ENCODE measurements at places on chromosomes 2 and 18.

- no peak for DNase-seq
These were observed 324.0 kb downstream of the GALNT13 start for GRCh38 chr2:154195644-154196195.

- no peak for DNase-seq
These were observed 8.5 kb downstream of the MEIS1 start for GRCh38 chr2:66443186-66443978.

- DNase-seq: no peak
These were observed 28.1 kb downstream of the MMADHC start for GRCh38 chr2:149559341-149560068.

DNA sequence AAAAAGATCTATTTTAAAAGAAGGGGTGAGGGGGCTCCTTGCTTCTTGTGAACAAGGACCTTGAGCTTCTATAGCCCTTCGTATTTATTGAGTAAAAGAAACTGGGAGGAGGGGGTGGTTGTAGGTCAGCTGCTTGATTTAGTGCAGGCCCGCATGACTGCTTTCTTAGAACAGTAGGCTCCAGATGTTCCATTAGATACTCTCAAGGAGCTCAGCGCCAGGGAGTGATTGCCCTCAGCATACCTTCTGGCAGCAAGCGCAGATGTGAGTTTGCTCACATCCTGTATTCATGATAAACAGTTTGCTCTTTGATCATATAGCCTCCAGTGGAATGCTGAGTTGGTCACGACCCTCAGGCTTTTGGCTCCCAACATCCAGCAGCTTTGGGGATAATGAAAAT lies 108.9 kb upstream of the XPO1 start:
- DNase-seq: no peak

GRCh38 chr18:26052505-26052904 lies 37.9 kb downstream of the SS18 start:
- DNase-seq: no peak

GRCh38 chr2:218015586-218016521 lies 13.1 kb upstream of the TNS1 start:
- DNase-seq: no peak

- DNase-seq: no peak
These were observed 250.2 kb downstream of the OTX1 start for GRCh38 chr2:63300835-63301234.

GRCh38 chr2:217990389-217990788 lies 12.4 kb downstream of the TNS1 start:
- DNase-seq: no peak

GRCh38 chr2:191019376-191019775 lies 5.4 kb upstream of the STAT1 start:
- DNase-seq: no peak

GRCh38 chr2:231030725-231031124 lies 6.6 kb upstream of the C2orf72 start:
- no peak for DNase-seq

DNA sequence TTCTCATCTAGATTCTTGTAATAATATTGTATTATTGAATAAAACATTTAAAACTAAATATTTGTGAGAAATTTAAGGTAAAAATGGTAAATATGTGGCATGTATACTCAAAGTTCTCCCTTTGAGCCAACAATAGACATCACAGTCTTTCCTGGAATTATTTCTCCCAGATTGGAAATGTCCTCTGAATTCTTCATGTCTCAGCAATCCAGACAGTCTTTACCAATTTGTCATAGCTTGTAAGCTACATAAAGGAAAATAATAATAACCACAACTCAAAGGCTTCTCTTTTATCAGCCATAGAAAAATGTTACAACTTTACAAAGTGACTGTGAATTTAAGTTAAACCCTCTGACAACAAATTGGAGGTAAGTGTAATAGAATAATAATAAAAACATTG lies 784.9 kb downstream of the EPHA4 start:
- DNase-seq: no peak

GRCh38 chr2:156526950-156527636 lies 90.9 kb downstream of the GPD2 start:
- no peak for DNase-seq

GRCh38 chr2:7594211-7594610 lies 677.0 kb downstream of the RNF144A start:
- DNase-seq: no peak

- DNase-seq: no peak
These were observed 791.9 kb downstream of the TRIB2 start for GRCh38 chr2:13508671-13509070.

DNA sequence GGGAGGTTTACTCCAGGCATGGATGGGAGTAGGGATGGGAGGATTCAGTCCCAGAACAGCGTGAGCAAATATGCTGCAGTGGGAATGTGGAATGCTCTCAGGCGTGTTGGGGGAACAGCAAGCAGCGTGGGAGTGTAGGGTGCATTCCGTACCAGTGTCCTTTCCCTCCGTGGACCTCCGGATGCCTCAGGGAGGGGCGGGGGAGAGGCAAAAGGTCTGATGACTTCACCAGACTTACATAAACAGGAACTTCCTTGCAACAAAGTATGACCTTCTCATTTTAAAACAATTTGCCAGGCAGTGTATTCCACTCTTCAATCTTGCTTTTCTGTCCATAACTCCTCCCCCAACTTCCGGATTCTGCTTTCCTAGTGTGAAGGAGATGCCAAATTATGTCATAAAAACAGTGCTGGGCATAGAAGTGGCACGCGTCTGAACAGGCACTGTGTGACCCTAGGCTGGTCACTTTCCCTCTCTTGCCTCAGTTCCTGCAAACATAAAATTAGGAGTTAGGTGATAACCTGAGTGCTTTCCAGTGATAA lies 36.9 kb downstream of the RPL37A start:
- DNase-seq: no peak

Data from hematopoietic multipotent progenitor cell treated with erythropoietin and hydrocortisone succinate and interleukin-3 and kit ligand, for 17 days (in vitro differentiated cells).